ENCODE measurements at places on chromosomes 13 and 19. TPM values are rescaled to one million over a fixed set of nuclear protein-coding genes. Genes with fewer than 3 reads are reported as not detected.

Gene PRRG2
- 6.8 TPM for total RNA-seq

Gene WASF3
- 177 TPM for total RNA-seq

Gene ZNF763
- total RNA-seq = 8.7 TPM

Gene ZNF177
- total RNA-seq = 12.7 TPM

Gene TGFBR3L
- 1.1 TPM for total RNA-seq

DNA sequence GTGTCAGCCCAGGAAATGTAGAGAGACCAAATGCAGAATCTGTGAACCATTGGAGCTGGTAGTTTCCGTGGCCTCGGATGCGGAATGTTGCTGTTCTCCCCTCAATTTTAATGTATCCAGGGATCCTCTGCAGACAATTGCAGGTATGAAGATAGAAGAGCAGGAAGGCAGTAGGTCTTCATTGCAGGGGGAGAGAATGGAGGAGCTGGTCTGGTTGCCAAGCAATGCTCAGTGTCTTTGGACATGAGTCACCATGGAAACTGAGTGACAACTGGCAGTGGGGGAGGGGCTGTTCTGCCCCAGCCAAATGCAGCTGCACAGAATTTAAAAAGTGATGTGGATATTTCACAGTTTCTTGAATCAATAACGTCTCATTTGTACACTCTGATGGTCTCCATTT is 56.1 kb upstream of the ZNF835 start:
- H3K27ac ChIP-seq = no peak overlapping the region
- no peaks in the 10 kb centered on the region for H3K4me1 ChIP-seq
- DNase-seq = no peak
- H3K36me3 ChIP-seq = peaks cover 7% of the 10 kb centered on the region
- no peak overlapping the region for H3K4me3 ChIP-seq

GRCh38 chr13:48210178-48210577 is 22.8 kb upstream of the ITM2B start:
- H3K4me1 ChIP-seq = no peaks in the 10 kb centered on the region
- DNase-seq = no peak
- no peaks in the 10 kb centered on the region for H3K27me3 ChIP-seq
- H3K27ac ChIP-seq = no peak overlapping the region
- H3K36me3 ChIP-seq = no peaks in the 10 kb centered on the region
- H3K4me3 ChIP-seq = no peak overlapping the region

DNA sequence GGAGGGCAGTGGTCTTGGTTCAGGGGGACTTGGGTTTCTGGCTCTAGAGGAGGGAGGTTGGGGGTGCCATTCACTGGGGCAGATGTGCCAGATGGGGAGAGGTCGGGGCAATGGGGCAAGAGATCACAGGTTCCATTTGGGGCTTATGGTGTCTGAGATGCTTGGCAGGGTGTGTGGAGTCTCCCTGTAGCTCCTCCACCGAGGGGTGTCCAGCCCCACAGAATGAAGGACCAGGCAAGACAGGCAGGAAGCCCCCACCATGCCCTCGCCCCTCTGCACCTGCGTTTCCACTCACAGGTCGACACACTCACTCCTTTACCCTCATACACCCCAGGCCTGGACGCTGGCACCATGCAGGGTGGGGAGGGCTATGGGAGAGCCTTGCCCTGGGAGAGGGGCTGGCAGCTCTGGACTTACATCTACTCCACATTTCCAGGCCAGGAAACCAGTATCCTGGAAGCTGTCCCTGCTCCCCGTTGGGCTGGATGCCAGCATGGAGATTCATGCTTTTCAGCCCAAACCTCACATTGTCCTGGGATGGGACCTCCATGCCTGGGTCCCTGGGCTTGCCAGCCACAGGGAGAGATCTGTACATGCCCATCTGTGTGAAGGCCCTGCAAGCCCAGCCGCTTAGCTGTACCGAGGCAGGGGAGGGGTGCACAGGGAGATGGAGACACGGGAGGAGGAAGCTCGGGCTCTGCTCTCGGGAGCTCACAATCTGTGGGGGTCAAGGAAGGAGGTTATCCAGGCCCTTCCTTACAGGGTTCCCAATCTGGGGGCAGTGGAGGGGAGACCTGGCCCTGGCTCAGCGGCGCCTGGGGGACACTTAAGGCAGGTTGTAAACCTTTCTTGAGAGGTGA is 77.1 kb downstream of the CHST8 start:
- H3K27me3 ChIP-seq = peaks cover 2% of the 10 kb centered on the region
- no peaks in the 10 kb centered on the region for H3K4me1 ChIP-seq
- no peak overlapping the region for H3K4me3 ChIP-seq
- H3K36me3 ChIP-seq = no peaks in the 10 kb centered on the region

- H3K27ac ChIP-seq = no peak overlapping the region
- H3K36me3 ChIP-seq = no peaks in the 10 kb centered on the region
- no peak for DNase-seq
- H3K4me1 ChIP-seq = no peaks in the 10 kb centered on the region
Observed at GRCh38 chr13:59510386-59510785, 653.3 kb downstream of the DIAPH3 start.

DNA sequence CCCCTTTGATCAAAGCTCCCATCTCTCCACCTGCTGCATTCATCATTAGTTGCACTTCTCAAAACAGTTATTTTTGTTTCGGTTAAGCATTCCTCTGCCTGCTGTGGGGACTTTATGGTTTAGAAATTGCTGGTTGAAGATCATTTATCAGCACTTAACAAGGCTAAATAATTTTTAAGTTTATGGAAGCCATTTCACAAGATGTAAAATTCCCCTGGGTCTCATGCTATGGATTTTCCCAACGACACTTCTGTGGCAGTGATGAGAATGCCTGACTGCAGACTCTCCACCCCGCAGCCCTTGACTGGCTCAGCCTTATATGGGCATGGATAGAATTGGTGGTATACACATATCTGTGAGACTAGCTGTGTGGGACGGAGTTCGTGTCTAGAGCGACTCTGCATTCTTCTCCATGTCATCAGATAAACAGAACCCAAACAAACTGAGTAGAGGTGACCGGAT is 52.8 kb downstream of the COL4A2 start:
- H3K27ac ChIP-seq = no peak overlapping the region
- H3K4me1 ChIP-seq = peaks cover 3% of the 10 kb centered on the region
- H3K36me3 ChIP-seq = peaks cover 7% of the 10 kb centered on the region
- H3K4me3 ChIP-seq = no peak overlapping the region

- no peaks in the 10 kb centered on the region for H3K27me3 ChIP-seq
- DNase-seq = no peak
- H3K27ac ChIP-seq = peak overlapping the region; percentile 85
Observed at GRCh38 chr19:944663-945241, 18.9 kb downstream of the ARID3A start.

DNA sequence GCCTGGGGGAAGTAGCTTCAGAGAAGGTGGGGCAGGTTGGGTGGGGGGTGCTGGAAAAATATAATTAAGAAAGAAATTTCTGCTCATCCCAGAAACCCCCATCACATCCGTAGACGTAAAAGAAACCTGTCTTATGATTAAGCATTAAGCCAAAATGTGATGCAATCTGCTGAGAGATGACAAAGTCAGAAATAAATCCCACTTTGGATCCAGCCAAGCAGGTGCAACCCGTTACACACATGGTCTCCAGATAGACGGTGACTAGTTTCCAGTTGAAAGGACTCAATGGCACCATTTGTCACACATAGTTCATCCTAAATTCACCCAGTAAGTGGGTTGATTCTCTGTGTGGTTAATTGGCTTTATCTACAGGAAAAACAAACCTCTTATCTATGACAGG is 34.1 kb downstream of the PSG5 start:
- no peaks in the 10 kb centered on the region for H3K27me3 ChIP-seq
- no peak overlapping the region for H3K4me3 ChIP-seq
- H3K36me3 ChIP-seq = peaks cover 2% of the 10 kb centered on the region
- no peak overlapping the region for H3K27ac ChIP-seq

GRCh38 chr13:103238441-103238840 is 172.2 kb upstream of the SLC10A2 start:
- no peak overlapping the region for H3K27ac ChIP-seq
- H3K4me3 ChIP-seq = no peak overlapping the region
- peaks cover 3% of the 10 kb centered on the region for H3K27me3 ChIP-seq
- H3K4me1 ChIP-seq = peaks cover 21% of the 10 kb centered on the region

- H3K4me1 ChIP-seq = peaks cover 7% of the 10 kb centered on the region
- no peaks in the 10 kb centered on the region for H3K27me3 ChIP-seq
- no peaks in the 10 kb centered on the region for H3K36me3 ChIP-seq
- no peak overlapping the region for H3K27ac ChIP-seq
Observed at GRCh38 chr13:107459430-107459829, 755.9 kb downstream of the LIG4 start.

DNA sequence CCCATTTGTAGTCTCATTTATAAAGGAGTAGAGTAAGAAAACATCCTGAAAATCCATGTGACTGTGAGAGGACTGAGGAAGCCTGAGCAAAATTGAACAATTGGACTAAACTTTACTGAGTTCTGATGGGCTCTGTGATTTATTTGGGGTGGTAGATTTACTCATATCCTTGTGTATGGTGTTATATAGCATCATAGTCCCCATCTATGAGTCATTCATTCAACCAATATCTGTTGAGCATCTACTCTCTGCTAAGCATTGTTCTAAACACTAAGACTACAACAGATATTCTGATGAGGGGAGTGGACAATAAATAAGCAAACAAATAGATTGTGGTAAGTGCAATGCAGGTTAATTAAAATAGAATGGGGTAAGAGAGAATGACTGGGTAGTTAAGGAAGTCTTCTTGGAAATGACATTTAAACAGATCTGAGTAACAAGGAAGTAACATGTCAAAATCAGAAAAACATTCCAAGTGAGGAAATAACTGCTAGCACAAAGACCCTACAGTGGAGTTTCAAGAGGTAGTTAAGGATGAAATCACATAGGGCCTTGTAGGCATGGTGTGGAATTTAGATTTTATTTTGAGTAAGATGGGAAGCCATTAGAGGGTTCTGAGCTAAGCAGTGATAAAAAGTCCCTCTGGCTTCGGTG is 36.3 kb upstream of the MLNR start:
- peaks cover 11% of the 10 kb centered on the region for H3K4me1 ChIP-seq
- no peaks in the 10 kb centered on the region for H3K27me3 ChIP-seq
- H3K36me3 ChIP-seq = peaks cover 36% of the 10 kb centered on the region
